ENCODE measurements at places on chromosomes 6 and 20.

DNA sequence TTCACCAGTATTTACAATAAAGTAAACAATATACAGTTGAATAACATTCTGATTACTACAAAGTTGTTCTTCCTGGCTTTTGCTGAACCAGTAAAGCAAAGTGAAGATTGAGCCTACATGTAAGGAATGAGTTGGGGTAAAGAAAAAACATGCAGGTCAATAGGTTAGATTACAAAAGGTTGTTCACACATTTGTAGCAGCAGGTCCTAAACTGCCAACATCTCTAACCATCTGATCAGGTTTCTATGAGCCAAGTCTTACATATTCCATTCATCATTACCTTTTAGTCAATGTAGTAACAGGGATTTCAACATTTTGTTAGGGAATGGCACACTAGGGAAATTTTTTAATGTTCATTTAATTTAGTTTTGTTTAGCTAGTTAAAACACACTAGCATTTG, 9.3 kb upstream of the CALHM6 start:
- DNase-seq = no peak

- DNase-seq = peak; percentile 20
Measured at GRCh38 chr6:169251822-169252504, 1.7 kb downstream of the THBS2 start.

DNA sequence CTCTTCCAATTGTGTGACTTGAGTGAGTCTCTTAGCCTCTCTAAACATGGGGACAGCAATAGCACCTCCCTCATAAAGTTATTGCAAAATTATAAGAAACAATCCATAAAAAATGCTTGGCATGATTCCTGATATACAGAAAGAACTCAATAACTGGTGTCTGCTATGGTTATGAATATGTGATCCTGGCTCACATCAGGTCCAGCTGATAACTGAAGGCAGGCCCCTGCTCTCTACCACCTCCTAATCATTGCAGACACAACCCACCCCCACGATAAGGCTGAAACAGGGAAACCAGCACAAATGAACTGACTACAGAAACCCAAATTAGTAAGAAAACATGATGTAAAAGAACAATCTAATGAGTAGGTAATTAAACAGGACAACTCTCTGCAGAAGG, 5.4 kb downstream of the TRIM15 start:
- DNase-seq = no peak

- no peak for DNase-seq
Measured at GRCh38 chr6:152096863-152097496, 289.5 kb downstream of the ESR1 start.

GRCh38 chr20:62924442-62925075, 1.7 kb downstream of the DIDO1 start:
- no peak for DNase-seq

- DNase-seq = no peak
Measured at GRCh38 chr6:161740486-161740885, 466.6 kb upstream of the AGPAT4 start.

- DNase-seq = no peak
Measured at GRCh38 chr6:42819803-42820511, 38.1 kb downstream of the BICRAL start.

DNA sequence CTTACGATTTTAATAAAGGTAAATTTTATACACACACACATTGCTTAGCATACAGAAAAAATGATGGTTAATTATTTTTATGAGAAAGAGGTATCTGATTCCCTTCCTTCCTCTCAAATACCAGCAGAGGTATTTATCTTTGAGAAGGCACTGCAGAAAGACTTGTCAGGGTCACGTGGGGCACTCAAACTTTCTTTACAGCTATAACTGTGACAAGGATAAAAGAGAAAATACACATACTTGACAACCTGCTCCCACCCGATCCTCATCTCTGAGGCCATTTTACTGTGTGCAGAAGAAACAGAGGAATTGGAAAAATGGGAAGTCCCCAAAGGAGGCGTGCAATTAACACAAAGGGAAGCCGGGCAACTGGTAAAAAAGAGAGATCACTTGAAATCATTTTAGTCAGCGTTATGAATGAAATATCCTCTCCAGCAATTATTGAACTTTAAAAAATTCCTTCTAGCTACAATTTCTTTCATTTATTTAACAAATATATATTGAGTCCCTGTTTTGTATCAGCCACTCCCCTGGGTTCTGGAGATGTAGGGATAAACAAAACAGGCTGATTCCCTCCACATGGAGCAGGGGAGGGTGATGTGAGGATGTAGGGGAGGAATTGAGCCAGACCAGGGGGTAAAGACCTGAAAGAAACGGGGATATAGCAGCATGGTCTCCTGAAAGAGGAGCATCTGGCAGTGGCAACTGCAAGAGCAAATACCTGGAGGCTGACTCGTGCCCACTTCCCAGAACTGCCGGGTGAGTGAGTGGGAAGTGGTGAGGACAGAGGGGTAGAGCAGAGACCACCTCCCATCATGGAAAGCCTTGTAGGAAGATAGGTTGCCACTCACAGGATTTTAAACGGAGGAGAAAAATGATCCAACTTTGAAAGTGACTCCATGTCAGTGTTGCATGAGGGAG, 510.3 kb downstream of the KIF16B start:
- DNase-seq = no peak

DNA sequence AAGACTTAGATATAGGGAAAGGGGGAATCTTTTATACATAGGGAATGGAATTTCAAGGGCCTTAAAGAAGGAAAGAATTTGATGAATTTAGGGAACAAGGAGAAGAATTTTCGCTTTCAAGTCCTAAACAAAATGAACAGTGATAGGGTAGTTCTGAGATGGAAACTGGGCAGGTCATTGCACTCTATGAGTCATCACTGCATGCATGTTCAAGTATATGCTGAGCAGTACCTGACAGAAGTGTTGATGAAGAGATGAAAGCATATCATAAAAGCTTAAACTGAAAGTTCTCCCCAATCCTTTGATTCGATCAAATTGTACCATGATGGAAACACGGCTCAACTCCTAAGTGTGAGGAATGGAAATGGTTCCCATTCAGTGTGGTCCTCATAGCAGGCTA, 271.0 kb downstream of the TSHZ2 start:
- no peak for DNase-seq

GRCh38 chr6:162108041-162108440, 619.5 kb downstream of the PRKN start:
- no peak for DNase-seq

GRCh38 chr20:46915575-46916257, 21.1 kb downstream of the EYA2 start:
- no peak for DNase-seq

GRCh38 chr6:124073820-124074587, 270.3 kb downstream of the NKAIN2 start:
- DNase-seq = no peak

- DNase-seq = no peak
Measured at GRCh38 chr6:113122060-113122459, 735.1 kb upstream of the MARCKS start.

DNA sequence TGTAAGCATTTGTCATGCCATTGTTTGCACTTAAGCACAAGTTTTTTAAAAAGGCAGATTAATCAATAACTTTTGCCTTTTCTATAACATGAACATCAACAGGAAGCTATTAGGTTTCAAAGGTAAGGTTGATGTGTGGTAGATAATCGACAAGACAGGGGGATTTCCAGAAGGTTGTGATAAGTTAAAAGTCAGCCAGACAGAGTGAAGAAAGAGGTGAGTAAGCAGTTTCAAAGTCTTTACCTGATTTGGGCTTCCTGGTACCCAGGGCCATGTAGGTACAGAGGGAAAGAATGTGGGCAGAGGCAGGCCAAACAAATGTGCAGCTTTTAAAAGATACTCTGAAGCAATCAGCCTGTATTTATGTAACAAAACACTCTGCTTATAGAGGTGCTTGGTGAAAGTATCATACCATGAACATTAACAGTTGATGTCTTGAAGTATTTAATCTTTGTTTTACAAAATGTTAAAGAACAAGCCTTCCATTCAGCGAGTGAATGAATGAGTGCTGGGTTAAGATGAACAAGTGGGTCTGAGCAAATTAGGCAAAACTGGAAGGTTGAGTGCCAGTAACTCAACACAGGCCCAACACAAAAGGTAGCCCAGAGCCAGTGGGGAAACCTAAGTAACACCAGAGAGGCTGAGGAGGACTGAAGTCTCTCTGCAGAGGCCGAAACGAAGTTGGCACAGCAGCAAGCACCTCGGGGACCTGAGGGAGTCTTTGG, 60.2 kb downstream of the LRRC1 start:
- no peak for DNase-seq

DNA sequence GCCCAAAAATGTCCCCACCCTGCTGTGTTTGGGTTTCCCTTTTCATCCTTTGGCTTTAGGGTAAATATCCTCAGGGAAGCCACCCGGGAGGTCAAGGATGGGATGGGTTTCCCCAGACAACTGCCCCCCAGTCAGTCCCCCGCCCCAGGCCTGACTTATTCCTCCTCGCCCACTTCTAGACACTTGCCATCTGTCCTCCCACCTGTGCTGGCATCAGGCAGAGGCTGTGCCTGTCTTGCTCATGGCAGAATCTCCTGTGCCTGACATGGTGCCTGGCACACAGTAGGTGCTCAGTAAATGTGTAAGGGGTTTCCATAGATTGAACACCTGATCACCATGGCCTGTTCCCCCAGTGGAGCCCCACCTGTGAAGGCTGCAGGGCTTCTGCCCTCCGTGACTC, 141.8 kb downstream of the PHACTR3 start:
- no peak for DNase-seq

DNA sequence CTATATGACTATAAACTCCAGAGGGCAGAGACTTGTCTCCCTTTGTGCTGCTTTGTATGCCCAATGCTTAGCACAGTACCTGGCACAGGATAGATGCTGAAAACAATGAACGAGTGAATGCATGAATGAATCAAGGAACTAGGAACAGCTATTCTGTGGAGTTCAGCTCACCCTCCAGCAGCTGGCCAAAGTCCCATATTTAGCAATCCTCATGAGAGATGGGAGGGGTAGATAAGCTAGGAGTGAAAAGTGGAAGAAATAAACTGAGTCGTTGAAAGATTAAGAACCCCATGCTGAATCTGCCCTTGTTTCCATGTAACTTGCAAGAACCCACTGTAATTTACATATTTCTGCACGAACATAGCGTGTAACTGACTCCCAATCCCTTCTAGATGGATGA, 106.5 kb downstream of the MAFB start:
- DNase-seq = no peak

- no peak for DNase-seq
Measured at GRCh38 chr6:106773522-106773921, 144.1 kb downstream of the QRSL1 start.

DNA sequence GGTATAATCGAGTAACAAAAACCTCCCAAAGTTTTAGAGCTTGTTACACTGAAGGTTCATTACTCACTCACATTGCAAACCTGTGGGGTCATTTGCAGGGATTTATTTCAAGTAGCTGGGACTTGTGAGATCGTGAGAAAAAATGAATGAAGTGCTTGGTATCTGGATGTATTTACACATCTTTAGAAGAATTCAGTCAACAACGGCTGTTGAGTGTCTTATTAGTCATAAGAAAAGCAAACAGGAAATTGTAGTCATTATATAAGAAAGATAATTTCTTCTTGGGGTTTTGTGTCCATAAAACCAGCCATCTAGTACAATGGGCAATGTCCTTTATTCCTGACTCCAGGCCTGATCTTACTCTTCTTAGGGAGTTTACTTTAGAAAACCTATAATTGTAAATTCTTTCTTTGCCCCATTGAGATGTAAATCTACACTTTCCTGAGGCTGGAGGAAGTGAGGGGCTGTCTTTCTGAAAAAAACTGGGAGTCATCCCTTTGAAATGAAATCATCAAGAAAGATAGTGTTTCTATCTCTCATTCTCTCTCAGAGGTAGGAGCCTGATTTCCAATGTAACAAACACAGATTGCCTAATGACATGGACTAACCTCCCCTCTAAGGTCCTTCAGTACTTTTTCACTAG, 202.5 kb upstream of the ASCC3 start:
- DNase-seq = no peak

- DNase-seq = no peak
Measured at GRCh38 chr6:158372574-158372973, 60.3 kb downstream of the TULP4 start.

DNA sequence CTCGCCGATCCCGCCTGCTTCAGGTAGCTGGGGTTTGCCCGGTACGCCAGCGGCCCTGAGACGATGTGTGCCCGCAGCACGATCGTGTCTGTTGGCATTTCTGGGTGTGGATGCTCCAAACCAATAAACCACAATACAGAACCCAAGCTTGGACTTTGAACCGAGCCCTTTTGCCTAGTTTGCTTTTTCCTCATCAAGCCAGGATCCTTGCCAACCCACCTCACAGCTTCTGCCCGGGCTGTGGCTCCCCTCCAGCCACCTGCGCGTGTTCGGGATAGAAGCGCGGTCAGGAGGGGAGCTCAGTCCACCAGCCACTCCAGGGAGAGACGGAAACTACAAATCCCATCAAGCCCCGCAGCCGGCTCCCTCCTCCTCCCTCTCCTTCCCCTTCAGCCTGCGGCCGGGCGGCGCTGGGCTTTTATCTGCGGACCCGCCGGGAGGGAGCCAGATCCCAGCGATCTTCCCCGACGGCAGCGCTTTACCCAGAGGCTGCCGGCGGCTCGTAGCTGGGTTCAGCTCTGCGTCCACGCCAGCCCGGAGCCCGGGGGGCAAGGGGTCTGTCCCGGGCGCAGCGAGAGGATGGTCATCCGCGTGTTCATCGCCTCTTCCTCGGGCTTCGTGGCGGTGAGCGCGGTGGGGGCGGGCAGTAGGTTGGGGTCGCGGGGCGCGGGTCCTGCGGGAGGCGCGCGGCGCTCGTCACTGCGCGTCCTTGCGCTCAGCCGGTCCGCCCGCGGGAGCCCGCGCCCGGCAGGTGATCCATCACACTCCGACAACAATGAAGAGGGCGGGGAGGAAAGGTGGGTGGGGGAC, at the start of gene SH3BGRL2:
Gene SH3BGRL2 (plus strand): TSS at position 447 of the 810 bp plus-strand sequence. CDS start 133 bp downstream, at position 580.
- peak; percentile 78 for DNase-seq

DNA sequence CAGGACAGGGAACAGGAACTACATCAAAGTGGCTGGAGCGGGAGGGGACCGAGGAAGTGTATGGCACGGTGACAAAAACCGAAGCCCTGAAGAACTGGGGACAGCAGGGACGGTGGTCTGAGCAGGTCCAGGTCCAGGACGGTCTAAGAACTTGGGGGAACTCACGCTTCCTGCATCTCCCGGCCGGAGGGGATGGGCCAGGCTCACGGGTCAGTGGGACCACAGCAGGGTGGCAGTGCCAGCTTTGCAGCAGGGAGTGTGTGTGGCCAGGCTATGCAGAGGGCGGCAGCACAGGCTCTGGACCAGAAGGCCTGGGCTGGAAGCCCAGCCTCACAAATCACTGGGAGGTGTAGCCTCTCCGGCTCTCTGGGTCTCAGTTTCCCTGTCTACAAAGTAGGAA, 123.8 kb downstream of the BMP7 start:
- DNase-seq = no peak

GRCh38 chr20:1800180-1800579, 95.0 kb upstream of the SIRPA start:
- peak; percentile 1 for DNase-seq

GRCh38 chr20:910132-910869, 5.8 kb downstream of the ANGPT4 start:
- no peak for DNase-seq

DNA sequence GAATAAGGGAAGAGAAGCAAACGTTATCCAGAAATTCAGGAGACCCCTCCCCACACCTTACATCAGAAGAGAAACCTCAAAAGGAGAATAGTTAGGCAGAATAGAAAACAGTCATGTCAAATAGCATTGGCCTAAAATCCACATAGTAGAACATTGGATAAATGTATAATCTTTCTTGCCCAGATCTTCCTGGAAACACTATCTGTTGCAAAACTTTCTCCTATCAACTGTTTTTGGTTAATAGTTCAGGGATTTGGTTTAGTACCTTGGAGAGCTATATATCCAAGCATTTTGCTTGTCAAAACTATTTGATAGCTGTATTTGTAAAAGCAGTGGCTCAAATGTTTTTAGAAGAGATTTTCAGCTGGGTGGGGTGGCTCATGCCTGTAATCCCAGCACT, 74.3 kb upstream of the PHACTR2 start:
- no peak for DNase-seq
